SW480 (cell line): ENCODE measurements at places on chromosomes 2 and 18.

DNA sequence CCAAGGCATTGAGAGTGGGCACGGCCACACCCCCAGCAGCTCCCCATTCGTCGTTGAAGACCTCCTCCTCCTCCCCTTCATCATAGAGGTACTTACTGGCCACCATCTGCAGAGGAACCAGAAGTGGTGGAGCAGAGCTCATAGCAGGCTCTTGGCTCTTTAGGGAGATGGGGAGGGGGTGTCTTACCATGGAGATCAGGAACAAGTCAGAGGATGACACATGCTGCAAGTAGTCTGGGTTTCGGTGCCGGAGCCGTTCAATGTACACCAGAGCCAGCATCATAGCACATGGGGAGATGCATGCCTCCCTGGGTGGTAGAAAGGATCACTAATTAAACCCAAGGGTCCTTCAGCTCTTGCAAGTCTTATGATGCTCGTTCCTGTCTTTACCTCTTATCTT, 1.9 kb downstream of the CNPPD1 start:
- no peak for DNase-seq

- DNase-seq: no peak
Measured at GRCh38 chr2:145124085-145124484, 604.2 kb upstream of the ZEB2 start.

- no peak for DNase-seq
Measured at GRCh38 chr2:137963535-137964065, 673 bp upstream of the HNMT start.

DNA sequence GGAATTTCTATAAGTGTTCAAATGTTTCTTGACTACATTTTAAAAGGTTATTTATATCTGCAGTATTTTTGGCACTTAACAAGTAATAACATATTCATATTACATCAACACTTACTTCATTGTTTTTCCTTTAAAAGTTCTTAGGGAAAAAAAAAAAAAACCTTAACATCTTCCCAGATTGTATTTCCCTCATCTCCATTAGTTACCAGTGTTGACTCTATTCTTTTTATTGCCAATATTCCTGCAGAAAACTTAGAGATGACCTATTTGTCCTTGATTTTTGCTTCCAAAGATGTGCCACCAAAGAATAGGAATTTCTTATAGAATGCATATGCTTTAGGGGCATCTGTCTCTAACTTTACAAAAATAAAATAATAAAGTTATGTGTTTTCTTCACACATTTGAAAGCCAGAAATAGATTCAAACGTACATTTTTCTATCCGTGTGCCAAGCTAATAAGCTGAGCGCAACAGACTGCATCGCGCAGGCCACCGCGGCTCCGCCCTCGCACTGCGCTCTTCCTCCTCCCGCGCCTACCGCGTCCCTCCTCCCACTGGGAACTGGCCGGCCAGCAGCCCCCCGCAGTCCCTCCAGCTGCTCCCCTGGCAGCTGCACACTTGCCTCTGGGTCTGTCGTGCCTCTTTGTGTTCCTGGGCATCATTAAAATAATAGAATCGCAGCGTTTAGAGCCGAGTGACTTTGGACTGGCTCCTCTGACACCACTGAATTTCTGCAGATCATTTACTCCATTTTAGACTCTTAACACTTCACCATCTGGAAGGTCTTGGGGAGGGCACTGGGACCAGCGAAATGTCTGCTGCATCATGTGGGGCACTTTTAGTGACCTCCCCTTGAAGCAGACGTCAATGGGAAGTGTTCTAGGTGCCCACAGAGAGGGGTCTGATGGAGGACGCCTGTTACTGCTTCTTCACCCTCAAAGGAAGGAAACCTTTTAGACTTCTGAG, 21.2 kb upstream of the NAB1 start:
- no peak for DNase-seq

DNA sequence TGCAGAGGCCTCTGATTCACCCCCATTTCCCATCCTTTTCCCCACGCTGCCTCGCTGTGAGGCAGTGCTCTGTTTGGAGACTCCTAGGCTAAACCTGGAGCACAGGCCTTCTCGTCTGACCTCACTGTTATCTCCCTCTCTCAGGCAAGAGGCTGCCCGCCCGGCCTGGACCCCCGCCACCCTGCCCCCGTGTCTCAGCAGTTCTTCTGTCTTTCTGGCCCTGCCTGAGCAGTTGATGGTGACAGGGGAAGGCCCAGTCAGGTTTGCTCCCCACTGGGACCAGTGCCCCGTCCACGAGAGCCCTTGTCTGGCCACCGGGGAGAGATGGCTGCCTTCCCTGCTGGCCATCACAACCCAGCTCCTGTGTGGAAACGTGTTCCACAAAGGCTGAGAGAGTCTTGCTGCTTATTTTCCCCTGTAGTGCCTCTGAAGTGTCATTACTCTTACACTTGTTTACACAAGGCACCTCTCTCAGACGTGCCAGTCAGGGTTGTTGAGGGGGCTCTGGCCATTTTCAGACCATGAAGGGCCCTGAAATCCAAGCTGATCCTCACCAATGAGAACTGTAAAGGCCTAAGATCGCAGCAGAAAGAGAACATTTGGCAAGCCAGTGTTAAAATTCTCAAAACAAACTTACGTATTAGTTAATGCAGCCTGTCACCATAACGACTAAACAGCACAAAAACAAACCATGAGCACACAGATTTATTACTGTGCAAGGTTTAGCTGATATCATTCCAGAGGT, 210.9 kb downstream of the NDUFA10 start:
- DNase-seq: no peak

GRCh38 chr2:229673676-229674075, 40.7 kb downstream of the DNER start:
- DNase-seq: no peak

GRCh38 chr2:199220920-199221319, 236.8 kb downstream of the SATB2 start:
- no peak for DNase-seq

DNA sequence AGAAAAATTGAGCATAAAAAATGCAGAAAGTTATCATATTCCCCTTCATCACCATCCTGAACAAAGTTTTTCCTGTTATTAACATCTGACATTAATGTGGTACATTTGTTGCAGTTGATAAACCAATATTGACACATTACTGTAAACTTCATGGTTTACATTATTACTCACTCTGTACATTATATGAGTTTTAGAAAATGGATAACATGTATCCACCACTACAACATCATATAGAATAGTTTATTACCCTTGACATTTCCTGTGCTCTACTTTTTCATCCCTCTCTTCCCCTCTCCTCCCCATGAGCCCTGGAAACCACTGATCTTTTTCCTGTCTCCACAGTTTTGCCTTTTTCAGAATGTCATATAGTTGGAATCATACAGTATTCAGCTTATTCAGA, 618.6 kb upstream of the TMEFF2 start:
- no peak for DNase-seq

DNA sequence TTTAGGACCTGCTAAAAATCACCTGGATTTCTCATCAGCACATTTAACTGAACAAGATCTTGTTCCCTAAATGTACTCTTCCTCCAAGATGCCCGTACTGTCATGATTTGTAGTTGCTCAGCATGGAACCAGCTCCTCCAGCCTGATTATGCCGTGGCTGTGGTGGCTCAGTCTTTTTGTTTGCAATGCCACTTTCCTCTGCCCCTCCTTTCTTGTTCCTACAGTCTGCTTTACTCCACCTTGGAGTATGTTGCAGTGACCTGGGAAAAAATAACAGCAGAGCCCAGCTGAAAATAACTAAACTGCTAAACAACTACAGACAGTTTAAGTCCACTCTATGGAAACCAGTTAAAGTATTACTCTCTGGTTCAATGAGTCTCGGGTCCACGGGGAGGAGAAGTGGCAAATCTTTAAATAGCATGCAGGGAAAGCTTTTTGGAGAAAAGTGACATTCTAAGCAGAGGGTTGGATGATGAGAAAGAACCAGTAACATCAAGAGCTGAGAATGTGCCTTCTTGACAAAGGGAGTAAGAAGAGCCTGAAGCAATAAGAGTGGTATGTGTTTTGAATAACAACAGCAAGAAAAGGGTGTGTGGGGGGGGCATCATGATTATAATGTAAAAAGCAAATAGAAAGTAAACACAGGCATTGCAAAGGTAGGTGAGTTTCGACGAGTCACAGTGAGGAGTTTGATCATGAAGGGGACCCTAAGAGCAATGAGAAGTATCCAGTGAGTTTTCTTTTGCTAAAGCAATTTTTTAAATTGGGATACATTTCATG, 225.7 kb downstream of the TMX3 start:
- no peak for DNase-seq

GRCh38 chr2:75133621-75134570, 65.4 kb downstream of the TACR1 start:
- no peak for DNase-seq

GRCh38 chr2:155519529-155520130, 812.9 kb downstream of the NR4A2 start:
- DNase-seq: no peak

GRCh38 chr2:102367331-102367971, 11.9 kb downstream of the IL18R1 start:
- no peak for DNase-seq

- peak; percentile 5 for DNase-seq
Measured at GRCh38 chr2:3044587-3045317, 332.9 kb downstream of the EIPR1 start.

- no peak for DNase-seq
Measured at GRCh38 chr18:37252854-37253393, 312.7 kb downstream of the CELF4 start.

GRCh38 chr18:37672932-37673595, 107.5 kb upstream of the CELF4 start:
- DNase-seq: no peak

GRCh38 chr2:150528861-150529801, 41.7 kb upstream of the RND3 start:
- peak; percentile 18 for DNase-seq

GRCh38 chr2:33022989-33023727, 76.4 kb downstream of the LTBP1 start:
- DNase-seq: peak; percentile 32

DNA sequence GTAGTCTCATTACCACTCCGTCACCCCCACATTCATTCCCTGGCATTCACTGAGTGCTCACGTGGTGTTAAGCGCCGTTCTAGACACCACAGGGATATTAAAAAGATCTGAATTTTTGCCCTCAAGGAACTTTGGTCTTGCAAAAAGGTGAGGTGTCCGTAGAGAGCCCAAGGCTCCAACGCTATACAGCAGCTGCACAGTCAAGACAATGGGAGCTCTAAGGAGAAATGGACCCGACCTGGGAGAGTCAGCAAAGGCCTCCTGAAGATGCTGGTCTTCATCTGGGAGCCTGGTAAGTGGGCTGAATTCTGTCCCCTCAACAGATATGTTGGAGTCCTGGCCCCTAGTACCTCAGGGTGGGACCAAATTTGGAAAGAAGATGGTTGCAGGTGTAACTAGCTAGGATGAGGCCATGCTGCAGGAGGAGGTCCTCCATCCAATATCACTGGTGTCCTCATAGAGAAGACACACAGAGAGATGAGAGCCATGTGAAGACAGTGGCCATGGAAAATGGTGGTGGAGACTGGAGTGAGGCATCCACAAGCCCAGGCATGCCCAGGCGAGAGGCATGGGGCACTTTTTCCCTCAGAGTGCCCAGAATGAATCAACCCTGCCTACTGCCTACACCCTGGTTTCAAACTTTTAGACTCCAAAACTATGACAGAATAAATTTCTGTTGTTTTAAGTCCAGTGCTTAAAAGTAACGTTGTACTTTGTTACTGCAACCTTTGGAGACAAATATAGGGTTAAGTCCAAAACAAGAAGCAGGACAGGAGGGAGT, 247.3 kb downstream of the TTC32 start:
- no peak for DNase-seq

- no peak for DNase-seq
Measured at GRCh38 chr2:106890606-106891005, 4.6 kb upstream of the ST6GAL2 start.

- DNase-seq: no peak
Measured at GRCh38 chr2:3207091-3207491, 170.5 kb downstream of the EIPR1 start.

DNA sequence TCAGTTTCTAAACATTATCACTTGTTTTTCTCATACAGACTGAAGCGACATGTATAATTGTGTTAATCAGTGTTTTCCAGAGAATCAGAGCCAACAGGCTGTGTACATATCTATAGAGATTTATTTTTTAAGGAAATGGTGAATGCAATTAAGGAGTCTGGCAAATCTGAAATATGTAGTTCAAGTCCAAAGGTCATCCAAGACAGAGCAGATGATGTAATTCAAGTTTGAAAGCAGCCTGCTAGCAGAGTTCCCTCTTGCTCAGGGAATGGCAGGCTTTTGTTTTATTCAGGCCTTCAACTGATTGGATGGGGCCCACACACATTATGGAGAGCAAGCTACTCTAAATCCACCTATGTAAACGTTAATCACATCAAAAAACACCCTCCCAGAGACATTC, 282.6 kb downstream of the CBLN2 start:
- DNase-seq: no peak

DNA sequence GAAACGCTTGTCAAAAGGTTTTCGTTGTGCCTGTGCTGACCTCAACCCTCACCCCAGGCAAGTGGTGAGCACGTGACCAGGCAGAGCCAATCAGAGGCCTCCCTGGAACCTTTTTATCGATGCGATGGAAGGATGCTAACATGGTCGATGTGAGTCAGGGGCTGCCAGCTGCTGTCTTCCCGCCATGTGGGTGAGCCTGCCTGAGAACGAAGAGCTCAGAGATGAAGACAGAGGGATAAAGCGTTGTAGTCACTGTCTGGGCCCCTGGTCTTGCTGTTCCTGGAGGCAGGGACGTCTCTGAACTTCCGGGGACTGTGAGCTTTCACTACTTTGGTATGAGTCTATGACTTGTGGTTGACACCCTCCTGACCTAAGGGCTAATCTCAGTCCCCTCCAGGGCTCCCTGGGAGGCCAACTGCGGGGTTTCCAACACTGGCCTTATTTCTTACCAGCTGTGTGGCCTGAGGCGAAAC, 18.6 kb downstream of the DNMT3A start:
- no peak for DNase-seq

DNA sequence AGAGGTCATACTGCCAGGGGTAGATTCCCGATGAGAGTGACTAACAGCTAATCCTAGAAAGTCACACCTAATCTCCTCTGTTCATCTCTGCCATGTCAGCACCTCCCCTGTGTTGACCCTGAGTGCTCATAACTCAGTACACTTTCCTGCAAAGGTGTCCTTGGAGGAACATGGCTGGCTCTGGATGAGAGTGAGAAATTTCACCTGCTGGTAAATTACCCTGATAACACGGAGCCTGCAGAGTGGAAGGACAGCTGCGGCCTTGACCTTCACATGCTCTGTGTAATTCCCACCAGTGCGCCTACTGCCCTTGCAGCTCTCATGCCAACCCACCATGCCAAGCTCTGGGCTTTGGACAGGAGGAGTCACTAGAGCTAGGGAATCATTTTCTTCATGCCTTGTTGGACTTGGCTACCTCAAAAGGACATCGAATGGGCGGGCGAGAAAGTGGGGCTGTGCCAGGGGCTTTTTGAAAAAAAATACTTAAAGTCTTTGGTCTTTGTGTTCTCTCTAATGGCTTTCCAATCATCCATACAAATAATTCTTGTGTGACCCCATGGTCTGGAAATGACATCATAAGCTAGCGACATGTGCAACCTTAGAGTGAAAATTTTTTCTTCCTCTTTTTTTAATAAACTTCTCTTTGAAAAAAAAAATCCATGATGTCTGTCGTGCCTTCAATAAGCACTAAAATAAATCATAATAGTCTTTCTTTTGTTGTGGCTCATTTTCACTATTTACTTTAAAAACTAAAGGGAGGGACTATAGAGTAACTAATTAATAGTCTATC, 319.9 kb downstream of the MYCN start:
- no peak for DNase-seq

GRCh38 chr2:31335921-31336585, 78.5 kb downstream of the XDH start:
- no peak for DNase-seq

GRCh38 chr2:7694076-7694985, 777.1 kb downstream of the RNF144A start:
- DNase-seq: no peak

GRCh38 chr2:189406586-189407233, 34.6 kb upstream of the WDR75 start:
- DNase-seq: no peak
